ENCODE measurements at places on chromosomes 11 and 22.

DNA sequence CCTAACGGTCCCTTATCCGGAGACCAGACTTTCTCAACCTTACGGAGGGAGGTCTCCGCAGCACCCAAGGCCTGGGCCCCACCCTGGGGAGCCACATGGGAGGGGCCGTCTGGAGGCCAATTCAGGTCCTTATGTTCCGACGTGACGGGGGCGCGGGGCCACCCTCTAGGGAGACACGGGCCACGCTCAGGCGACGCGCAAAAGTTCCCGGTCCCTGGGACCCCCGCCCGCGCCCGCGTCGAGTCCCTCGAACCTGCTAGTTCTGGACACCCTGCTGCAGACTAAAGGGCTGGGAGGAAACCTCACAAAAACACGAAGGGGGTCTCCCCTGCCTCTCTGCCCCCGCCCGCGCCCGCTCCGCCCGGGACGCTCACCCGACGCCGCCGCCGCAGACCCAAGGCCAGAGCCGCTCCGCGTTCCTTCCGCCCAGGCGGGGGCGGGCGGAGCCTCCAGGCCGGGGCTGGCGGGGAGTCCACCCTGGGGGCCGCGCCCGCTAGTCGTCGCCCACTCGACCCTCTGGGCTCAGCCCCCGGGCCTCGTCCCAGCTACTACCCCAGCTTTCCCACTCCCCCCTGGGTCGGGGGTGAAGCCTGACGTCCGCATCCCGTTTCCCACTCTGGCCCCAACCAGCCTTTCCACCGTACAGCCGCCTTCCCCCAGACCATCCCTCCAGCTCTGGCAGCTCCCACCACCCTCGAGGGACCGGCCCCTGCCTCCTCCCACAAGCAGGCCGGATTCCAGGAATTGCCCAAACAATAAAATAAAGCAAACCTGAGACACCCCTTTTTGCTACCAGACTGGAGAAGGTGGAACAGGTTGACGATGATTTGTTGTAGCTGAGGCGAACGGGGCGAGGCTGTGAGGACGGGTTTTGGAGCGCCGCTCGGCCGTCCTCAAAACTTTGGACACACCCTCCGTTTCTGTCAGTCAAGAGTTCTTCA lies 2.7 kb downstream of the RNH1 start:
- DNase-seq: no peak

- no peak for DNase-seq
Observed at GRCh38 chr11:27356624-27357222, 6.3 kb downstream of the CCDC34 start.

- DNase-seq: no peak
Observed at GRCh38 chr11:36456156-36456555, 53.9 kb downstream of the TRAF6 start.

DNA sequence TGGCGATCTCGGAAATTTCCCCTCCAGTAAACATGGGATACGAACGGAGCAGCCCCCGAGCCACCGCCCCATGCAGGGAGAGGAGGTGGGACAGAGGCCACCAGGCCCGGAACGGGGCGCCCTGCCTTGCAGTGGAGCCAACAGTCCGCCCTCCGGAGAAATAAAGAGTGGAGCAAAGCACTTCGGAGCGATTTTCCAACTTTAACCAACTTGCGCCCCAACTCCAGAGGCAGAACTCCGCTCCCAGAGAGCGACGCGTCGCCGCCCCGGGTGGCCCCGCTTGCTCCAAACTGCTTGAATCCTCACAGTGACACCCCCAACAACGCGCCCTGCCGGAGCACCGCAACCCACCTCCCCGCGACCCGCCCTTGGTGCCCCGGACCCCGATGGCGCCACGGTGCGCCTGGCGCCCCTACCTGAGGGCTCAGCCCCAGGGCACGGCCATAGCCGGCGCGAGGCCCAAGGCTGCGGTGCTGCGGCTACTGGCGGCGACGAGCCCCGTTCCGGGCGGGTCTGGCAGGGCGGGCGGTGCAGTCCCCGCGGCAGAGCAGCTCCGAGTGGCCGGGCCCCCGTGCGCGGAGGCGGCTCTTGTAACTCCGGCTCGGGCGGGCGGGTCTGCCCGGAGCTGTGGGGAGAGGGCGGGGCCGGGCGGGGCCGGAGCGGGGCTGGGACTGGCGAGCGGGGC lies at the start of gene AHNAK:
Gene AHNAK (minus strand): TSS at position 563 of the 685 bp plus-strand sequence. CDS start 10,708 bp downstream, outside the sequence.
- no peak for DNase-seq
